ENCODE measurements at places on chromosomes 4 and X.

- no peak for DNase-seq
Measured at GRCh38 chr4:1081689-1082040, 31.7 kb downstream of the RNF212 start.

- no peak for DNase-seq
Measured at GRCh38 chr4:17063888-17064287, 165.4 kb upstream of the LDB2 start.

DNA sequence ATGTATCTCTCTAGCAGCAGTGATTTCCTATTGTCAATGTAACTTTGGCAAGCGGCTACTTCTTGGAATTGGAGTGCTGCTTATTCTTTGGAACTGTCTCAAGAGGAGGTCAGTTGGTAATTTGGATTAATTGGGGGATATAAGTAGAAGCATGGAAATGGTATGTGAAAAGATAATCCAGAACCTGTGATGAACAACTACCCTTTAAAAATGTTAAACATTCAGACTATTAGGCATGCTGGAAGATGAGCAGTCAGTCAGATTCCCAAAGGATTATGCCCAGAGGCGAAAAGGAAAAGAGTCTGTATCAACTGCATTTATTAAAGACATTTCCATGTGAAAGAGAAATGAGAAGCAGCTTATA is 62.5 kb downstream of the SEC24D start:
- no peak for DNase-seq

GRCh38 chr4:48361012-48361400 is 19.7 kb downstream of the SLAIN2 start:
- no peak for DNase-seq

- DNase-seq: no peak
Measured at GRCh38 chr4:17920681-17921080, 100.9 kb downstream of the LCORL start.

GRCh38 chrX:77450996-77451395 is 3.8 kb downstream of the FGF16 start:
- no peak for DNase-seq

GRCh38 chr4:169484485-169484884 is 127.9 kb downstream of the NEK1 start:
- no peak for DNase-seq

GRCh38 chrX:43702079-43702524 is 46.0 kb downstream of the MAOA start:
- no peak for DNase-seq

GRCh38 chr4:123450393-123450792 is 53.8 kb downstream of the SPRY1 start:
- no peak for DNase-seq

DNA sequence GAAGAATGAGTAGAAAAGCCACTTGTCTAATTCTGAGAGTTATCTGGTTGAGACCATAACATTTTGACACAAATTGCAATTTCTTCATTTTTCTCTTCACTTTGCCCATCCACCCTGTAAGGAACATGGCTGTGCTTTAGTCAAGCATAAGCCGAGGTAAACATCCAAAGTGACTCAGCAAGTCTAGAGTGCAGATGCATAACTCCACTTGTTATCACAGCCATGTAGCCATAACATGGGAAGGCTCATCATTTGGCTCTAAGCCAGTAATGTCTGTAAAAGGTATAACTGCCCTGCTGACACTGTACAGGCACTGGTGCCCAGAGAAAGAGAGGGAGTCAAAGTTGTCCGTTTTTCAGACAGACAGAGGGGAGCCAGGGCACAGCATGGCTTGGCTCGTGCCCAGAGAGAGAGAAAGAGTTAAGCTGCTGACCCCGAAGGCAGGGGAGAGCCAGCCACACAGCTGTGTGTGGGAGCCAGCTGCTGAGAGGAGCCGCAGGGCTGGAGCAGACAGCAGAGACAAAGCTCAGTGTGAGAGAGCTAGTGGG is 76.9 kb upstream of the EXOC1L start:
- no peak for DNase-seq

DNA sequence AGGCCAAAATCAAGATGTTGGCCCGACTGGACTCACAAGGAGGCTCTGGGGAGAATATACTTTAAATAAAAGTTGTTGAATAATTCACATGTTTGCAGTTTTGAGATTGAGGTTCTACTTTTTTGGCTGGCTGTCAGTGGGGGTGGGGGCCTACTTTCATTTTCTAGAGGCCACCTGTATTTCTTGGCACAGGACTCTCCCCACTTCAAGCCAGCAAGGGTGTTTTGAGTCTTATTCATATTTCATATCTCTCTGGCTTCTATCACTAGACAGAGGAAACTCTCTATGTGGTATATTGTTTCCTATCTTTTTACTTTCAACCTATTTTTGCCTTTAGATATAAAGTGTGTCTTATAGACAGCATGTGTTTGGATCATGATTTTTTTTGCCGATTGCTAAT is 266.4 kb downstream of the PRR32 start:
- DNase-seq: peak; percentile 8

DNA sequence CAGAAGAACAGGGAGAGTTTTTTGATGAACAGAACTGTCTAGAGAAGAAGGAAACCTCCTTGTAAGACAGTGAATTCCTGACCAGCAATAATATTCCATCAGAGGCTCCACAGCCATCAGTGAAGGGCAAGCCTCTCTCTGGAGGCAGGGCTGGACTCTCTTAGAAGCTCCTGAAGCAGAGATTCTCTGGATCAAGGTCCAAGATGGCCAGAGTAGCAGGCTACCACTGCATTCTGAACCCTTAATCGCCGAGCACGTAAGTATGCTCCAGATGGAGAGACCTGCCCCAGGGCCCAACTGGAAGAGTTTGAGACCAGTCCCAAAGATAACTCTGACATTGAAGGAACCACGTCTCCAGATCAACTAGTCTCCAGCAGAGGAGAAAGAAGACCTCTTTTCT is 16.4 kb downstream of the GABRE start:
- no peak for DNase-seq

- DNase-seq: no peak
Measured at GRCh38 chr4:122531514-122531913, 75.0 kb upstream of the IL2 start.

GRCh38 chr4:147643616-147644015 is 26.4 kb downstream of the TMEM184C start:
- no peak for DNase-seq

- DNase-seq: no peak
Measured at GRCh38 chr4:8283631-8284121, 14.1 kb downstream of the HTRA3 start.

DNA sequence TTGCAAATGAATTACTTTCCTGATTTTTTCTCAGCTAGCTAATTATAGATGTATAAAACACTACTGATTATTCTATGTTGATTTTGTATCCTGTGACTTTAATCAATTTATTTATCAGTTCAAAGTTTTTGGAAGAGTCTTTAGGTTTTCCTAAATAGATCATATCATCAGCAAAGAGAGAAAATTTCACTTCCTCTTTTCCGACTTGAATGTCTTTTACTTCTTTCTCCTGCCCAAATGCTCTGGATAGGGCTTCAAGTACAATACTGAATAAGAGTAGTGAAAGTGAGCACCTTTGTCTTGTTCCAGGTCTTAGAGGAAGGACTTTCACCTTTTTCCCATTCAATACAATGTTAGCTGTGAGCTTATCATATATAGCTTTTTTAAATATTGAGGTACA is 417.9 kb downstream of the PDGFC start:
- no peak for DNase-seq

- DNase-seq: no peak
Measured at GRCh38 chr4:54165011-54165410, 64.1 kb upstream of the PDGFRA start.

DNA sequence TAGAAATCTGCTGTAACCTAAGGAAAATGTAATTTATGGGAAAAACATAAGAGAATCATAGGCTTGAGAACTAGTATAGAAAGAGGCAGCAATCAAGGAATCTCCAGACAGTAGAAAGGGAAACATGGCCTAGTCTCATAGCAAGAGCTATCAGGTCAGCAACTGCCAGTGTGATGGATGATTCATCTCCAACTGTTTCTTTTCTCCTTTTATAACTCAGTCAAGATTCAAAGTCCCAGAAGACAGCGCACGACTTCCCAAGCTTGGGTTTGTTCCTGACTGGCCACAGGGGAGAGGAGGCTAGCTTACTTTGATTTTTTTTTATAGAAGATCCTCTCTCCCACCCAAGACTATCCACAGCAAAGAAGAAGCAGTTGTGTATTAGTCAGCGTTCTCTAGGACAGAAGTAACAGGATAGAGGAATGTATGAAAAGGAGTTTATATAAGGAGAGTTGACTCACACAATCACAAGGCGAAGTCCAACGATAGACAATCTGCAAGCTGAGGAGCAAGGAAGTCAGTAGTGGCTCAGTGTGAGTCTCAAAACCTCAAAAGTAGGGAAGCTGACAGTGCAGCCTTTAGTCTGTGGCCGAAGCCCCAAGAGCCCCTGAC is 181.5 kb downstream of the GC start:
- no peak for DNase-seq

GRCh38 chr4:181611033-181611711 is 632.0 kb upstream of the TENM3 start:
- no peak for DNase-seq

DNA sequence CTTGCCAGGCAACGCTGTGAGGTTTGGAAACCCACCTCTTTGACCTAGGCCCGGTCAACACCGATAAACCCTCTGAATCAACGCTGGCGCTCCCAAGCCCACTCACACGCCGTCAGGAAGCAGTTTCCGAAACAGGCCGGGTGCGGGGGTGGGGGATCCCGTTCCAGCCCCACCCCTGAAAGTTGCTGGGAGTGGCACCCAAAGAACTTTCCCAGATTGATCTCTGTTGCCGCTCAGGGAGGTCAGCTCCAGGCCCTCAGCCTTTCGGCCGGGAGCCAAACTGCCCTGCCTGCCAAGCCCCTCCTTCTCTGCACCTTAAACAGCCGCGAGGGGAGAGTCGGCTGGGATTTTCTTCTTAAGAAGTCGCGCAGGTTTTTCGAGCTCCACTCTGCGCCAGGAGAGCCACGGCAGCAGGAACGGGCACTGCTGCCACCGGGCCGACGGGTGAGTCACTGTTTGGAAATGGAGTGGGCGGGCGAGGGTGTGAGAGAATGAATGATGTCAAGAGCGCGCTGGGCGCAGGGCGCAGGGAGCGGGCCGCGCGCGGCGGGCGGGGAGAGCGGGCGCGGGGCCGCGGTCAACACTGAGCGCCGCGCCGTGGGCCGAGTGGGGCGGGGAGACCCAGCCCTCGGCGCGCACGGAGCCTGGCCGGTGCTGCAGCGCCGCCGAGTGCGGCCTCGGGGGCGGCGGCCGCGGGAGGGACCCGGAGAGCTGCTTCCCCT is at the start of gene SGMS2:
TSS of gene SGMS2 (plus strand) at position 583 of the 722 bp plus-strand sequence. CDS start 70,622 bp downstream, outside the sequence.
- DNase-seq: peak; percentile 7

DNA sequence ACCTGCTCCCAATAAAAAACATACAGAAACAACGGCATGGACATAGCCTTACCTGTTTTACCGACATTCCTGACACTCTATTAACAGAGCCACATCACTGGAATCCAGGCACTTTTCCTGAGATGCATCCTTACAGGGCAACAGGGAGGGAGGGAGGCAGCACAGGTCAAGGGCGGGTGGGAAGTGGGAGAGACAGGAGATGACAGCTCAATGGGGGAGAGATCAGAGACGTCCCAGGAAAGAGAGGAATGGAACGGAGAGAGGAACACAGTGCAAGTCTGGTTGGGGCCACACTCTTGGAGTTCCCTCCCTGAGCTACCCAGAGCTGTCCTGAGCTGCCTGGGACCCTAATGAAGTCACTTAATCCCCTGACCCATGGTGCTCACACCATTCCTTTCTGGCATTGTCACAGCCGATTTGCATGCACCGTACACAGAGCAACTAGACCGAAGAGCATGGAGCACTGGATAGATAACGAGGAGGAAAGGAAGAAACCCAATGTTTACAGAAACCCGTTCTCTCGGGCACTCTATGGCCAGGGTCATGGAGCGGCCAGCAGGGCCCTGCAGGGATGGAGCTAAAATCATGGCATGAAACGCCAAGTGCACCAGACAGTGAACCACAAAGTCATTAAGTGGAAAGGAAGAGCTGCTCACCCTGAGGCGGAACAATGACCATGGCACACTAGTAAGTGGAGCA is 93.1 kb downstream of the NSUN7 start:
- peak; percentile 72 for DNase-seq

- DNase-seq: no peak
Measured at GRCh38 chrX:120791013-120791643, 84.5 kb downstream of the CT47B1 start.

- no peak for DNase-seq
Measured at GRCh38 chr4:3766785-3767569, 792 bp downstream of the ADRA2C start.

GRCh38 chr4:25172961-25173915 is 13.0 kb upstream of the SEPSECS start:
- no peak for DNase-seq

DNA sequence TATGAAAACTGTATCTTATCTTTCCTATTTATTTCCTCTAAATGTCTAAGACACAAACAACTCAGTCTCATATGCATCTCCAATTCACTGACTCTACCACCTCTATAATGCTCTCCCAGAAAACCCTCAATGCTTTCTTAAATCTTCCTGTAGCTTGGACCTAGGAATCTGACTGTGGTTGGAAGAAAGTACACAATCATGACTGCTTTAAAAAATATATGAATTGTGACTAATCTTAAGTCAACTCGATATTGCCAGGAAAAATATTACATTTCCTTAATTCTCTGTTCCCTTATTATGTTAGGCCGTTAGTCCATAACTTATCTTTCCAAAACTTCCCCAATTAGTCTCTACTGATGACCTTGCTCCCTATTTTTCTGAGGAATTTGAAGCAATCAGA is 87.0 kb downstream of the SPCS3 start:
- no peak for DNase-seq

DNA sequence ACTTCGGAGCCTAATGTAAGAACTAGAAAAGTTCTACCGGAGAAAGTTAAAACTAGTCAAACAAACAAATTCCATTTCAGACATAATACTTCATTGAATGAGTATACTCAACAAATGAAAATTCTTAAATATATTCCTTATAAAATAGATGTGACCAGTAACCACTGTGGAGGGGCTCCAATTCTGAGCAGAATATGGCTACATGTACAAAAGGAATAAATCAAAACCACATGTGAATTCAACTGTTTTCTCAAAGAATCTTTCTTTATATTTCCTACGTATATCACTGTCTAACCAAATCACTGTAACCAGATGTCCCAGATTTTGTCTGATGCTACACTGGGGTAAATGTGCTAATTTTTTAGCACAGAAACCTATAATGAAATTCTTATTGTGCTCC is 49.0 kb downstream of the HTN1 start:
- DNase-seq: no peak

GRCh38 chr4:115126491-115126890 is 13.1 kb upstream of the NDST4 start:
- DNase-seq: no peak
